ENCODE measurements at places on chromosomes 11 and 22.

DNA sequence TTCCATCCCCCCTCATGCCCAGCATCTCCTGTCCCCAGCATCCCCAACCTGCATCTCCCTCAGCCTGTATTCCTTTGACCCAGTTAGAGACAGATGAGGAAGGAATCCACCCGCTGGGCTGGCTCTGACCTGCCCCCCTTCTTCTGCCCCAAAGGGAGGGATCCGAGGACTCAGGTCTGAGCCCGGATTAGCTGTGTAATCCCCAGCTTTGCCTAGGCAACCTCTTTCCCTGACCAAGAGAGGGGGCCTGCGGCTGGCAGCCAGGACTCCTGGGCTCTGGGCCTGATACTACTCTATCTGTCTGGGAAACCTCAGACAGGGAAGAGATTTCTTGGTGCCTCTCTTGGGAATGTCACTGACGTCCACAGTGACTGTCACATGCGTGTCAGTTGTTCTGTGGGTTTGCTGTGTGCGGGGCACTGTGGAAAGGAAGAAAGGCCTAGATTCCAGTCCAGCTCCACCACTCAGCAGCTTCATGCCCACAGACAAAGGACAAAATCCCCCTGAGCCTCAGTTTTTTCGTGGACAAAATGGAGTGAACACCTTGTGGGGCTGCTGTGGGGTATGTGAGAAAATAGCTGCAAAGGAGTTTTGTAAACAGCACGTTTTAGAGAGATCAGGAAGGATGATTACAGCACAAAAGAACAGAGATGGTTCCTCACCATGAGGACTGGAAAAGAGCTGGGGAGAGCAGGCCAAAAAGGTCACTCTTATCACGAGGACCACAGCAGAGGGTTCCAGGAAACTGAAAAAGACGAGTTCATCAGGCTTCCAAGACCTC is 1.3 kb upstream of the NDUFV1 start:
- no peak for DNase-seq

DNA sequence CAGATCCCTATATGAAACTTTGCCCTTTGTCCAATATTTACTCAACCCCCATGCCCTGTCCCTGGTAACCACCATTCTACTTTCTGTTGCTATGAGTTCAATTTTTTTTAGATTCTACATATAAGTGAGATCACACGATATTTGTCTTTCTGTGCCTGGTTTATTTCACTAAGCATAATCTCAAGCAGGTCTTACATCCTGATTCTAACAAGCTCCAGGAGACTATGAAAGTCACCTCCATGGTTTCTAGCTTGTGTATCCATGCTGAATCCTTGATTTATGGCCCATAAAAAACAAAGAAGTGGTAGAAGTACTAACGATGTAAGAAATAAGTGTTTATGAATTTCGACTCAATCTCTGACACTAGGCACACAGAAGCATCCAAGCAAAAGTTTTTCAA is 68.0 kb downstream of the OR5AK2 start:
- DNase-seq, result no peak

- peak; percentile 72 for DNase-seq
Observed at GRCh38 chr11:66363805-66364535, 7.6 kb downstream of the SLC29A2 start.

DNA sequence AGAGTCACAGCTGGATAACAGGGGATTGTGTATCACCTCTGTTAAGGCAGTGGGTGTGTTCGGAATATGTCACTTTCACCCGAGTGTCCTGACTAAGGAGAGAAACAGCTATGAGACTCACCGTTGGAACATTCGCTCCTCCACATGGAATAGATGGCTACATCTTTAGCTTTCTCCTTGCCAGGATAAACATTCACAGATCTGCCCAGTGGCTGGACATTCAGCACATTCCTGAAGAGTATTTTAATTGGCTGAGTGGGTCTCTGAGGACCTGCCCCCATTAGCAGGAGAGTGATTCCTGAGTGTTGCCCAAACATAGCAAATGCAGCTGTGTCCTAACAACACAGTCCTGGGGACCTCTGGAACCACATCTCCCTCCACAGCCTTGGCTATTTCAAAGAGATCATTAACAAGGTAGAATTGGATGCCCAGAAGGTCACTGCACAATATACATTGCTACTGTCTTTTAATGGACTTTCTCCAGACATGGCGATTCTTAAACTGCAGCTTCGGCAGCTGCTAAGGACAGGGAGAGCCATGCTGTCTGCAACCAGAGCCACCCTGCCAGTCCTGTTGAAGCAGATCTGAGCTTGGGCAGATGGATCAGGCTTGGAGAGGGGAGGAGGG is 435.0 kb upstream of the CADM1 start:
- no peak for DNase-seq

DNA sequence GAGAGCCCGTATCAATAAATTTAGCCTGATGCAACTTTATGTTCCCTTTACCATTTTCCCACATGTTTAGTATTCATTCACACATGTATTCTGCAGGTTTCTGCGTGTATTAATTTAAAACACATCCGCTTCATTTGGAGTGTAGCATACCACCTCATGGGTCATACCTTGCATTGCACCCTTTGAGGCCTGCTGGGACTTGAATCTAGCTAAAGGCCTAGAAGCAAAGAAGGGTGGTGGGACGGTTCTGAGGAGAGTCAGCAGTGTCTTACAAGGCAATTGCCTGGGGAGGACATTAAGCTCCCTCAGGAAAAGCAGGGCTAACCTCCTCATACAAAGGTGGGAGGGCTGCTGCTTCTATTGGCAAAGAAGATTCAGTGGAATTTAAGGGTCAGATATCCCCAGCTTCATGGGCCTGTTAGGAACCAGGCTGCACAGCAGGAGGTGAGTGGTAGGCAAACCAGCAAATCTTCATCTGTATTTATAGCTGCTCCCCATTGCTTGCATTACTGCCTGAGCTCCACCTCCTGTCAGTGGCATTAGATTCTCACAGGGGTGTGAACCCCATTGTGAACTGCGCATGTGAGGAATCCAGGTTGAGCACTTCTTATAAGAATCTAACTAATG is 15.9 kb upstream of the SNX19 start:
- no peak for DNase-seq

GRCh38 chr11:60743058-60743457 is 13.6 kb upstream of the MS4A15 start:
- DNase-seq, result no peak
